Eye (tissue), 1 donor: ENCODE measurements at places on chromosomes 2 and 18.

DNA sequence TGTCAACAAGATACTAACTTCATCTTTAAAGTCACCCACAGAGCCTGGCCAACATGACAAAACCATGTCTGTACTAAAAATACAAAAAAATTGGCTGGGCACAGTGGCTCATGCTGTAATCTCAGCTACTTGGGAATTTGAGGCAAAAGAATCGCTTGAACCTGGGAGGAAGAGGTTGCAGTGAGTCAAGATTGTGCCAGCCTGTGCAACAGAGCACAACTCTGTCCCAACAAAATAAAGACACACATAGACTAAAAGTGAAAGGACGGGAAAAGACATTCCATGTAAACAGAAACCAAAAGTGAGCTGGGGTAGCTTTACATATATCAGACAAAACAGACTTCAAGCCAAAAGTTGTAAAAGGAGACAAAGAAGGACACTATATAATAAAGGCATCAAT lies 34.8 kb downstream of the USP34 start:
- no peak for DNase-seq

DNA sequence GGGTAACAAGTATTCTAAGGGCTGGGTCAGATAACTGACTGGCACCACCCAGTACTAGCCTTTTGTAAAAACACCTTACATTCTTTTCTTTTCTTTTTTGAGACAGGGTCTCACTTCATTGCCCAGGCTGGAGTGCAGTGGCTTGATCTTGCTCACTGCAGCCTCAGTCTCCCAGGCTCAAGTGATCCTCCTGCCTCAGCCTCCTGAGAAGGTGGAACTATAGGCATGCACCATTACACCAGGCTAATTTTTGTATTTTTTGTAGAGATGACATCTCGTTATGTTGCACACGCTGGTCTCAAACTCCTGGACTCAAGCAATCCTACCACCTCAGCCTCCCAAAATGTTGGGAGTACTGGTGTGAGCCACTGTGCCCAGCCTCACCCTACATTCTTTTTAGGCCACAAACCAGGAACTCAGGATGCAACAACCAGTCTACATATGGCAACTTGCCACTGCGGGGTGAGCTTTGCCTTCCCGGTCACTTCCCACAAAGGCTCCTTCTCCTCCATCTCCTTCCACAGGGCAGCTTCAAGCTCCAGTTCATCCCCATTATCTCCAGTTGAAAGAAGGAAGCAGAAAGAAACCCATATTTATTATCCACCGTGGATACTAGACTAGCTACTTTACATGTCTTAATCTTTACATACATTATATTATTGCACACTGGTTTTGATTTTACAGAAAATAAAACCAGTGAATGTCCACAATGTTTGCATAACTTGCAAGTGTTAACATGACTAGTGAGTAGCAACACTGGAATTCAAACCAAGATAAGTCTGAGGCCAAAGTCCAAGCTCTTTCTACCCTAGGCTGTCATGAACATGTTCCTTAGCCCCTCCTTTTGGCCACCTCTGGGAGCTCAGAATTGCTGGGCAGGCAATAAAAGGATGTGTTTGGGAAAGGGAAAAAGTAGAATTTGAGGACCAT lies 23.7 kb upstream of the AP1S3 start:
- DNase-seq = no peak

DNA sequence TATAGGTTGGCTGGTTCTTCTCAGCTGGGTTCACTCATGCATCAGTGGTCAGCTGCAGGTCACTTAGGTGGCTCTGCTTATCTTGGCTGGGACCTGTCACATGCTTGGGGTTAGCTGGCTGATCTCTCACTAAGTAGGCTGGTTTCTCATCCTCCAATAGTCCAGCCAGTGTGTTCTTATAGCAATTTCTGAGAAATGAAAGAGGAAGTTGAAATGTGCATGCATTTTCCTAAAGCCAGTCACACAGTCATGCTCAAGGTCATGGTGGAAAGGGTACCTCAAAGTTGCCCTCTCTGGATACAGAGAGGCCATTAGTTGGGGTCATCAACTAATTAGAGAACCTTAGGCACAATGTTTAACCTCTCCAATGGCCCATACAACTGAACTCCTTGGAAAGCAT lies 64.4 kb downstream of the KLHL29 start:
- no peak for DNase-seq

- no peak for DNase-seq
Observed at GRCh38 chr2:190791976-190792575, 88.5 kb upstream of the GLS start.

DNA sequence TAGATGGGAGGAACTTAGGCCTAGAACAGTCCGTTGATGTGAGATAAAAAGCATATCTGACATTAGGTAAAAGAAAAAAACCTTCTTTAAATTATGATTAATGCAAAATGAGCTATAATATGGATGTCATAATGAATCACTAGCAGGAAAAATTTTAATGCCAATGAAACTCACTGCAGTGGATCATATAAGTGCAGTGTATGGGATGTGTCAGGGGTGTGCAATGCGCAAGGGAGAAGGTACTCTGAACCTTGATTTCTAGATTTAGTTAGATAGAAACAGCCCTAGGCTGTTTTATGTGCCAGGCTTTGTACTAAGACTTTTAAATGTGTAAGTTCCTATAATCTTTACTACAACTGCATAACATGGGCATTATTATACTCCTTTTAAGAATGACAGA lies 50.4 kb upstream of the NXPH2 start:
- no peak for DNase-seq

- no peak for DNase-seq
Observed at GRCh38 chr2:236744716-236745115, 175.1 kb downstream of the ACKR3 start.

DNA sequence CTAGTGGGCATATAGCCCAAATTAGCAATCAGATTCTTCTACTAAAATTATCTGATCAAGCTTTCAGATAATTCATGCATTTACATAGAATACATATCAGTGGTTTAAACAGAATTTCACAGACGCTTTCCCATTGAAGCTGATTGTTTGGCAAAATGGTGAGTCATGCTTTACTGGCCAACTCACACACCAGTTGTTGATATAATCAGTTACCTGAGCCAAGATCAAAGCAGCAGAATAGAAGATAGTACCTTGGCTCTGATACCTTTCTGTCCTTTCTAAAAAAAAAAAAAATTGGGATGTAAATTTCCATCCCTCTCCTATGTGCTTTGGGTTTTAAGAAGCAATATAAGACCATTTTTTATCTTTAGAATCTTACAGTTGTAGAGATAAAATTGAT lies 178.0 kb downstream of the MCFD2 start:
- DNase-seq = no peak

DNA sequence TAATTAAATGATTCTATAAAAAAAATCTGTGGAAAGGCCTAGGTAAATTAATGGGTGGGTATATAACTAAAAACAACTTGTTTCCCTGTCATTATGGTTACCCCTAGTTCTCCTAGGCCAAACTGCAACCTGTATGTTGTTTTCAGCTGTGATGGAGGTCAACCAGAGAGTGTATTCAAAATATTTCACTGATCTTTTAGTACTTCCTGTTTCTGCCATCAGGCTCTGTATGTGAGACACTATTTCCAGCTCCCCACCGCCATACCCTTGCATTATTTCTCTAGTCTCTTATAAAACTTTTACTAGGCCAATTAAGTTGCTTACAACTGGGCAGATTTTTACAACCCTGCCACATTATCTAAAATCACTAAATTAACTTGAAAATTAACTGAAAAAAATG lies 21.0 kb upstream of the CDKL4 start:
- DNase-seq = no peak

DNA sequence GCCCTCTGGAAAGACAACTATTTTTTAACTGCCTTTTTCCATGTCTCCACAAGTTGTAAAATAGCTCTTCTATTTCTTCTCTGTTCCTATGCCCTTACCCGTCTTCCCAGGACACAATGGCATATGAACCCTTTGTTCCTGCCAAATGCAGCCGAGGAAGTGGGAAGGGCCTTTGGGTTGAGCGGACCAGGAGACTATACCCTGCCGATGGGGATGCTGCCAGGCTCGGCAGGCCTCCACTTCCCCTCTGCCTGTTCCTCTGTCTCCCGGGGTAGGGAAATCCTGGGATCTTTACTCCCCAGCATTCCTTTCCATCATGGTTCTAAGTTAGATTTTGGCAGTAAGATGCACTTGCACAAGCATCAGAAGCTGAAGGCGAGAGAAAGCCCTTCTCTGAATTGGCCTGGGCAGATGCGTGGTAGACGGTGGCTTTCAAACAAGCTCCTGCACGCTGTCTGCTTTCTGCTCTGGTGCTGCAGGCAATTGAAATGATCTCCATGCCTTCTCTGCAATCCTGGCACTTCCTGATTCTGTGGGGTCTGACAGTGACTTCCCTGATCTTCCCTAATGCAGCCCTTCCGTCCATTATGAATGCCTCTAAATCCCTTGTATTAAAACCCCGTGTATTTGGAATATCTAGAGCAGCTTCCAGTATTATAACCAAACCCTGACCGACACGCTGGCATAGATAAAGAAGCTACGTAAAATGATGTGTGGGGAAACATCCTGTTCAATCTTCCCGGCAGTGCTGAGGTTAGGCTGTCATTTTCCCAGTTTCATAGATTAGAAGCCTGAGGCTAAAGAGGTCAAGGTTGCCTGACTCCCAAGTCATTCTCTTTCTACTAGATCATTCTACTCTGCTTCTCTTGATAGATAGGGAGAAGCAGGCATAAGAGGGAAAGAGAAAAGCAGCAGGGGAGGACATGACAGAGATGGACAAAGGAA lies 69.8 kb downstream of the MCFD2 start:
- DNase-seq = peak; percentile 5

DNA sequence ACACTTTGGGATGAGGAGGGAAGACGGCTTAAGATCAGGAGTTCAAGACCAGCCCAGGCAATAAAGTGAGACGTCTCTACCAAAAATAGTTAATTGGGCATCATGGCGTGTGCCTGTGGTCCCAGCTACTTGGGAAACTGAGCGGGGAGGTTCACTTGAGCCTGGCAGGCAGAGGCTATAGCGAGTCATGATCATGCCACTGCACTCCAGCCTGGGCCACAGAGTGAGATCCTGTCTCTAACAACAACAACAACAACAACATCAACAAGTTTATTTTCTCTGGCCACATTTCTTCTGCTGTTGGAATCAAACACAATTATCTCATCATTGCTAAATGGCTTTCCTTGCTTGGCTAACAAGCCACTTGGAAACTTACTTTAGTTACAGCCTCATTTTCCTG lies 13.4 kb downstream of the NIFK start:
- DNase-seq = no peak

DNA sequence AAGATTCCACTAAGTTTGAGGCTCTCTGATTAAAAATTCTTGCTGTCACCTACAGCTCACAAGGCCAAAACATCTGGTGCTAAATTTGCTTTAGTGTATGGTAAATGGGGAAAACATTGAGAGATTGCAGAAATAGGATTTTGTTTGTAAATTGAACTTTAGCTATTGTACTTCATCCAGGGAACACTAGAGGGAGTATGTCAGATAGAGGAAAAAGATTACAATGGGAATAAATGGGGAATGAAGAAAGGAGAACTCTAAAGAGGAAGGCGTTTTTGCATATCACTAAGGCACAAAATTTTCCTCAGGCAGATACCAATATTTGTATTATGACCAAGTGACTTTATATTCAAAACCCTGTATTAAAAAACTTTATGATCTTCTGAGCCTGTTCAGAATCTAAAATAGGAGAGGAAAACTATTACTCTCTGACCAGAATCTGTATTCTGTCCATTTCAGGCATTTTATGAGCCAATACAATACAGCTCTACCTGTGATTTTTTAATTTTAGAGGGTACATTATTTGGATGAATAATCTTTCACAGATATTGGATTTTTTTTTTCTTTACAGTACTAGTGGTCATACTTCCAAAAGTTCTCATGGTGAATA lies 52.3 kb upstream of the ITGB6 start:
- DNase-seq = peak; percentile 71

GRCh38 chr18:59383851-59384250 lies 24.8 kb upstream of the LMAN1 start:
- peak; percentile 91 for DNase-seq

- DNase-seq = no peak
Observed at GRCh38 chr2:147015591-147015990, 829.2 kb upstream of the ACVR2A start.

DNA sequence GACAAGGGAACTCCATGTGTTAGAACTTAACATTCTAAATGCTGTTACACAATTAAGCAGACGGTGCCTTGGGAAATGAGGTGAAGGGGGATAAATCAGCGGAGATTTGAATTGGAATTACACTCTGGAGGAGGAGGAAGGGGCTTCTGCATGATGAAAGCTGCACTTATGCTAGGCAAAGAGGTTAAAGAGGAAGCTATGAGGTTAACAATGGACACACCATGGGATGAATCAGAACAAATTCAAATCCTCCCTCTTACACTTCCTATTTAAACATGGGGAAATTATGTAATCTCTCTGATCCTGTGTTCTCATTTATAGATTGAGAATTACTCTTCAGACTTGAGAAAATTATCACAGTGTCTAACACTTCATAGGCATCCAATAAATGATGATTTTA lies 121.5 kb upstream of the SIX2 start:
- DNase-seq = no peak

DNA sequence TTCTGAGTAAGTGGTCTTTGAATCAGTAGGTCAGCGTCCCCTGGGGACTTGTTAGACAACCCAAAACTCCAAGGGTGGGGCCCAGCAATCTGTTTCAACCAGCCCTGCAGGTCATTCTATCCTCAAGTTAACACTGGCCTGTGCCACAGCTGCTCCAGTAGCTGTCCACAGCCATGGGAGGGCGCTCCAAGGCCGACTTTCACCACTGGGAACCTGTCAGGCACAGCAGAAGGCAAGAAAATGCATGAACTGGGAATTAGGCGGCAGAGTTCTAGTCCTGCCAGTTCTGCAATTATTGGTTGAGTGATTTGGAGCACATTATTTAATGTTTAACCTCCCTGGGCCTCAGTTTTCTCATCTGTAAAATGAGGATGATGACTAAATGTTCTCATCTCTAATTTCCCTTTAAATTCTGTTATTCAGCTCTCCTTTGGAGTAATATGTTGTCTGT lies 17.4 kb upstream of the MRPL33 start:
- peak; percentile 76 for DNase-seq

- no peak for DNase-seq
Observed at GRCh38 chr2:96969321-96969720, 17.1 kb downstream of the FAM178B start.

DNA sequence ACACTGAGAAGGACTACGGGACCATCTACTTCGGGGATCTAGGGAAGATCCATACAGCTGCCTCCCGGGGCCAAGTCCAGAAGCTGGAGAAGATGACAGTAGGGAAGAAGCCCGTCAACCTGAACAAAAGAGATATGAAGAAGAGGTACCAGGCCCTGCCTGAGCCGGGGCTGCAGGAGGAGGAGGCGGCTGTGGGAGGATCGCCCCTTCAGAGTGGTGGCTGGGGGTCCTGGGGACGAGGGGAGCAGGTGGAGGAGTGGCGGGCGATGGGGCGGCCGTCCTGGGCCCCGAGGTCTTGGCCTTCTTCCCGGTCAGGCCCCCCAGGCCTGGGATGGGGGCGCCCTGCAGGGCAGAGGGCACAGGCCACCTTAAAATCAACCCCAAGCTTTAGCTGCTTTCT lies 524 bp downstream of the ANKRD30B start:
- peak; percentile 18 for DNase-seq

GRCh38 chr2:110993557-110994231 lies 127.0 kb upstream of the BCL2L11 start:
- DNase-seq = no peak
